Naive thymus-derived CD4-positive, alpha-beta T cell (primary cell): ENCODE measurements at places on chromosomes 3 and 15.
A peak's percentile ranks its signal among the peaks of the same experiment; 100 is the strongest.

DNA sequence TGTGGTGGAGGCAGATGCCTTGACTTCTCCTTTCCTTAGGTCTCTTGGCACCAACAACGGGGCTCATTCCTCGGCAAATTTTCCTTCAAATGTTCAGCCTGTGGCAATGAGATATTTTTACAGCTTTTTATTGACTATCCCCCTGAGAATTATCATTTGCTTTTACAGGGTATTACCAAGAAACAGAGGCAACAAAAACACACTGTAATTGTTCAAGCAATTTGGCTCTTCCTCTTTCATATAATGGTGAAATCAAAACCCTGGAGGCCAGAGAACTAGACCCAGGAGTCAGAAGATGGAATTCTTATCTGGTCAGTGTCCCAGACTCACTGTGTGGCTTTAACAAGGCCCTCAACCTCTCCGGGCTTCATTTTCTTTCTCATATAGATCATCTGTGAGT lies 40.1 kb downstream of the TRIM42 start:
- no peak for DNase-seq

DNA sequence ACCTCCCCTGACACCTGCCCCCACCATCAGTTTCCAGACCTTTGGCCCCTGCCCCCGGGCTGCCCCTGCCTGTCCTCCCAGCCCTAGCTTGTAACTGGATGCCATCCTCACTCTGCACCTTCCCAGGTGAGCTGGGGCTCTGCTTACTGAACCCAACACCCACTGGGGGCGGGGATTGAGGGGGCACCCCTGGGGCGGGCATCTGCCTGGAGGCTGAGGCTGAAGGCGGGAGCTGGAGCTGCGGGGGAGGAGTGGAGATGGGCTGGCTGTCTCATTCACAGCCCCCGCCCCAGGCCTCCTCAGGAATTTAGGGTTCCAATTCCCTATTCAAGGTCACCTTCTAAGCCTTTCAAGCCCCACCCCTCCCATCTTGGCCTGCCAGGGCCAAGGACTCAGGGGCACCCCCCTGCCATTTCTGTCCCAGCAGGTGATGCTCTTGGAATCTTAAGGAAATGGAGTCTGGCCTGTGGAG lies 17.7 kb downstream of the PIF1 start:
- no peak for DNase-seq

GRCh38 chr3:38334142-38335055 lies 12.2 kb upstream of the XYLB start:
- DNase-seq, result no peak

DNA sequence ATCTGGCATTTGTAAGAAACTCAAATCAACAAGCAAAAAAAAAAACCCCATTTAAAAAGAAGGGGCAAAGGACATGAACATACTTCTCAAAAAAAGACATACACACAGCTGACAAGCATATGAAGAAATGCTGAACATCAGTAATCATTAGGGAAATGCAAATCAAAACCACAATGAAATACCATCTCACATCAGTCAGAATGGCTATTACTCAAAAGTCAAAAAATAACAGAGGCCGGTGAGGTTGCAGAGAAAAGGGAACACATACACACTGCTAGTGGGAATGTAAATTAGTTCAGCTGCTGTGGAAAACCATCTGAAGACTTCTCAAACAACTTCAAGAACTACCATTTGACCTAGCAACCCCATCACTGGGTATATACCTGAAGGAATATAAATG lies 199.4 kb upstream of the THBS1 start:
- no peak for DNase-seq

GRCh38 chr15:101694261-101694660 lies 30.0 kb downstream of the TARS3 start:
- DNase-seq, result no peak

- DNase-seq, result no peak
These were observed 36.3 kb downstream of the METTL6 start for GRCh38 chr3:15391007-15391406.

- DNase-seq, result no peak
These were observed 72.8 kb upstream of the ICE2 start for GRCh38 chr15:60551781-60552161.

- DNase-seq, result no peak
These were observed 29.6 kb downstream of the CX3CR1 start for GRCh38 chr3:39250116-39250747.

- no peak for DNase-seq
These were observed 162.6 kb downstream of the BBX start for GRCh38 chr3:107685383-107685782.

GRCh38 chr3:139225548-139225947 lies 118.3 kb upstream of the MRPS22 start:
- no peak for DNase-seq

DNA sequence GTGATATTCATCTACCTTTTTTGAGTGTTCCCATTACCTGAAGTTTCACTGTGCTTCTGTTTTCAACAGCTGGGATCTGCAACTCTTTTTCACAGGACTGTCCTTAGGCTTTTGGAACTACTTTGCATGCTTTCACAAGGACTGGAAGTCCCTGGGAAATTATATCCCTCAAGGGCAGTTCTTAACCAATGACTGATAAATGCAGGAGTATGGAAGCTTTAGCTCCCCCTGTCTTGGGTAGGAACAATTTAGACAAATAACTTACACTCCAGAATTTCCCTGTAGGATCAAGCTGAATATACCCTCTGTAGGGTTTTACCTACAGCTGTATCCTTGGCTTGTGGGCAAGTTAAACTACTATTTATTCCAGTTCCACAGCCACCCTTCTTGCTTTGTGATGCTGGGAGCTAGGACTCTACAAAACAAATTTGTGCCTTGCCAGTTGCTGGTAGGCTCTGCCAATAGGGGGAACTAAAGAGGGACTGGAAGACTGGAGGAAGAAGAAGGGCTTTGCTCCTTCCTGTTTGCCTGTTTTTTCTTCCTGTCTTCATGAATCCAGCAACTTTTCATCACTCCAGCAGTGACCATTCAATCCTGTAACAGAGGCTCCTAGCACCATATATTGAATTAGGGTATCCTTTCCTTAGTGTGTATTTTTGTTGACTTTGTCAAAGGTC lies 6.8 kb upstream of the ZNF280D start:
- no peak for DNase-seq

DNA sequence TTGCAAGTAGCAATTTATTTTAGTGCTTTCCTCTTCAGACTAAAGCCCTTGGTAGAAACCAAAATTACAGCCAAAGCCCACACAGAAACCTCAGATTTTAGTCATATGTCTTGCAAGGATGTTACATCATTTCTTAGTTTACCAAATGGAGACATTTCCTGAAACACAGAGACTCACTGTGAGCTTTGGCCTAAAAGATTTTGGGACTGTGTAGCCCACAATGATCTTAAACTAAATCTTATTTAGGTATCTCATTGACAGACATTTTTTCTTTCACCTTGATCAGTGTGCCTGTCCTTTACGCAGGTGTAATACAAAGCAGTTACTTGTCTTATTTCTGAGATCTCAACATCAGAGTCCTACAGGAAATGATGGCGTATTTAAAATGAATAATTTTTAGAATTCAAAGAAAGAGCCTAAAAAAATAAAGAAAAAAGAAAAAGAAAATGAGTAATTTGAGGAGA lies 27.8 kb upstream of the AP4E1 start:
- DNase-seq, result no peak

DNA sequence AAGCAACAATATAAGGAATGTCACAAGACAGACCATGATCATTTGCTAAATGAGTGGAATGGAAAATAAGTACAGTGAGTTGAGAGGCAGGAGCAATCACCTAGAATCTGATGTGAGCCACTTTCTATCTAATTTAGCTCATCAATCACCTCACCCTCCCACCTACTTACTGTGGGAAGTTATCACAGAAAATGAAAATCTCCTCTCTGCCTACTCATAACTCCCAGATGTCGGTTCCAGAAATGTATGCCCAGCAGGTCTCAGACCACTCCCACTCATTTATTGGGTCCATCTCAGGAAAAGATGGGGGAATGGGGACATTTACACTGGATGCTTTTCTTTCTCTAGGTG lies 270.9 kb downstream of the FHIT start:
- no peak for DNase-seq

GRCh38 chr3:100042166-100042981 lies 71.9 kb downstream of the FILIP1L start:
- DNase-seq, result no peak

DNA sequence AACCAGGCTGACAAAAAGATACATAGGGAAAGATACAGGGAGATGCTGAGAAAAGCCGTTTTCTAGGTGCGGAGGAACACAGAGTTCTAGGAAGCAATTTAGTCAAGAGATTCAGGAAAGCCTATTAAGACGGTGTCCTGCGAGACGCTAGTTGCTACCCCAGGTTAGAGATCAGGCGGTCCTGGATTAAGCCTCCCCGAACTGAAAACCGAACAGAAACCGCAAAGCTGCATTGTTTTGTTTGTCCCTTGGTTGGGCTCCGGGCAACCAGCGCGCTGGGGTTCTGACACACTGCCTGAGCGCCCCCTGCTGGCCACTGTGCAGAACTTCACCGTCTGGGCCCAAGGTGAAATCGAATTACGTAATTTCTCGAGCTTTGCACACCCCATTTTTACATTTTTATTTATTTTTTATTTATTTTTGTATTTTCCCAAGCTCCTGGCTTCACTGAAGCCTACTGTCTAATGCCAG lies 37.3 kb upstream of the NDUFB4 start:
- DNase-seq, result peak; percentile 88

DNA sequence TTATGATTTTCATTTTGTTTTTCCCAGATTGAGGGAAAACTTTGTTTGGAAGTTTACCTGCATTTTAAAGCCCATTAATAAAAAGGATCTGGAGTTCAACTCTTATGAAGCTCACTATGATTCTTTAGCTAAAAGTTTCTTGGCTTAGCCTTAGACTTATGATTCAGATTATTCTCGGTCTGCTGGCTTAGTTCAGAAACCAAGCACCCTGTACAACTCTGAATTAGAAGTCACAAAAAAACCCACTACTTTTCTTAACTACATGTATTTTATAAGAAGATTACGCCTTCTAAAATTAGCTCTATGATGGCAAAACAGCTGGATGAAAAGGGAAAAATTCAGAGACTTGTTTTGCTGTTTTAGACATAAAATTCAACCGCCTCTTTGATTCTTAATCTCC lies 14.3 kb upstream of the DENND4A start:
- no peak for DNase-seq

- no peak for DNase-seq
These were observed 524 bp downstream of the MRPS11 start for GRCh38 chr15:88467935-88468528.

GRCh38 chr15:58770519-58770856 lies 614 bp upstream of the MINDY2 start:
- no peak for DNase-seq

DNA sequence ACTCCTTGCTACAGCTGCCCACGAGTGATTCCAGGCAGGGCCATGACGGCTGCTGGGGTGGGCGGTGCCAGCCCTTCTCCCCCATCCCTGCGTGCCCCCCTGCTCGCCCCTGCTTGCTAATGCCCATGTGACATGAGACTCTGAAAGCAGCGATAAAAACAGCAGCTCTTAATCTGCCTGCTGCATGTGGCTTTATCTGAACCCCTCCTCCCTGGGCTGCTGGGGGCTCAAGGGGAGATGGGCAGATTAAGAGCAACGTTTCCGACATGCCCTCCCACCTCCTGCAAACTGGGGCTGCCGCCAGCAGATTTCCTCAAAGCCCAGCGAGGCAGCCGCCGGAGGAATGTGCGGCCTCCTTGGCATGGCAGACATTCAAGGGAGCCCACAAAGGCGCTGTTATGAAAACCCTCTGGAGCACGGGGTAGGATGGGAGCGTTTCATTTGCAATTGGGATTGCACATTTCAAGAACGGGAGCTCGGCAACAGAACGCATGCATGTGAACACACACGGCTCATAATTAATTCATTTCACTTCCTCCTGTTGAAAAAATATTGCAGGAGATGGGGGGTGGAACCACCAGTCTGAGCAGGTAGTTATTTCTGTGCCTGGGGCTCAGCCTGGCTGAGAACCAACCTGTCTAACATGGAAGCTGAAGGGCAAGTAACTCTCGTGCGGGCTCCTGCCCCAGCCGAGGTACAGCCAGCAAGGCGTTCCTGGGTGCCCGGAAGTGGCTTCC lies 504.2 kb upstream of the PROK2 start:
- DNase-seq, result no peak

DNA sequence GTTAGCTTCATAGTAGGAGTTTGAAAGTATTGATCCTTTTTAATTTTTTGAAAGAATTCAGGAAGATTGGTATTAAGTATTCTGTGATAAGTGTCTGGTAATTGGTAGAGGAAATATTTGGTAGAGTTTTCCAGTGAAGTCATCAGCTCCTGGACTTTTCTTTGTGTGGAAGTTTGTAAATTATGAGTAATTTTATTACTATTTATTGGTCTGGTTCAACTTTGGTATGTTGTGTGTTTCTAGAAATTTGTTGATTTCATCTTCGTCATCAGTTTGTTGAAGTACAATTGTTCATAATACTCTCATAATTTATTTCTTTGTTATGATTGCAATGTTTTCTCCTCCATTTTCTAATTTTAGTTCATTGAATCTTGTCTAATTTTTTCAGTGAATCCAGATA lies 832.0 kb downstream of the OTOL1 start:
- DNase-seq, result no peak
